CD8-positive, alpha-beta T cell (primary cell): ENCODE measurements at places on chromosomes 7 and 10.

DNA sequence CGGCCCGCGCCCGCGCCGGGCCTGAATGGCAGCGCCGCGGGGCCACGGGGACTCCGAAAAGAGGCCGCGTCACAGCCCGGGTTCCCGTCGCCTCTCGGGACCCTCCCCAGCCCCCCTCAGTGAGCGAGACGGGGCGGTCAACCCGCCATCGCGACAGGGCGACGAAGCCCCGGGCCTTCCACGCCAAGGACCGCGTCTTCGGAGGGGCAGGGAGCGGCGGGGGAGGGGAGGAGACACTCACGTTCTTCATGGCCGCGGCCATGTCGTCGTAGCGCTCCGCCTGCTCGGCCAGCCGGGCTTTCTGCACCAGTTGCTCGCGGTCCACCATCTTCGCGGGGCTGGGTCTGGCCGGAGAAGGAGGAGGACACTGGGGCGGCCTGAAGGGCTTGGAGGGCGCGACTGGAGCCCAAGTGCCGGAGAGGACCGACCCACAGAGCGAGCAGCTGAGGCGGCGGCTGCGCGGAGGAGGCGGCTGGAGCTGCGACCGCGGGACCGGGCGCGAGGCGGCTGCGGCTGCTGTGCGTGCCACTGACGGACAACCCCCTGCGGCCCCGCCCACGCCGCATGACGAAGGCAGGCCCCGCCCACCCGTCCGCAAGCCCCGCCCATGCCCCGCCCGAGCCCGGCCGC lies at the start of gene YWHAG:
Gene YWHAG (minus strand): TSS at position 511 of the 630 bp plus-strand sequence. CDS start 183 bp downstream, at position 328.
- DNase-seq = peak; percentile 81

- DNase-seq = no peak
Observed at GRCh38 chr7:32680259-32681173, 185.2 kb downstream of the AVL9 start.

DNA sequence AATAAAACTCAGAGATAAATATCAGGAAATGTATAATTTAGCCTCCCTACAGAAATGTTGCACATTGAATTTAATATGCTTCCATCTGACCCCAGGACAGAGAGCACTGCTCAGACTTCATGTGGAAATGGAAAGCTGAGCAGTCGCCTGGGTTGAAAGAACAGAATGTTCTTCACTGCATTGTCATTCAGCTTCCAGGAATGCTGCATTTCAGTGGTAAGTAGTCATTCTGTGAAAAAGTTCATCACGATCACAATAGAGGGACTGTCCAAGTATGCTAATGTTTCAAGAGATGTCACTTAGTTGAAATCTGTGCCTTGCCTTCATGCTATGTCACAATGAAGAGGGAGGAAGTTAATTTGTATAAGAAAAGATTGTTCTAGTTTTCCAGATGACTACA lies 147.3 kb downstream of the NRCAM start:
- no peak for DNase-seq

- no peak for DNase-seq
Observed at GRCh38 chr10:34252111-34252510, 563.0 kb downstream of the PARD3 start.

GRCh38 chr10:26780106-26780792 lies 80.5 kb downstream of the ABI1 start:
- DNase-seq = no peak
